ENCODE measurements at places on chromosomes 2 and 18.

DNA sequence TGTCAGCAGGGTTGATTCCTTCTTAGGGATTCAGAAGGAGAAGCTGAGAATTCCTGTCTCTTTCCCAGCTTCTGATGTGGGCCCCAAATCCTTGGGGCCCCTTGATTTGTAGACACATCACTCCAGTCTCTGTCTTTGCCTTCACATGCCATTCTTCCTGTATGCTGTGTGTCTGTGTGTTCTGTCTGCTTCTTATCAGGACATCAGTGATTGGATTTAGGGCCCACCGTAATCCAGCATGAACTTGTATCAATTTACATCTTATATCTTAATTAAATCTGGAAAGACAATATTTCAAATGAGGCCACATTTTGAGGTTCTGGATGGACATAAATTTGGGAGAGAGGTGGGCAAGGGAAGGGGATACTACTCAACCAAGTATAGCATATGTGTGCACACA lies 9.7 kb downstream of the NEUROD1 start:
- no peak for DNase-seq

GRCh38 chr2:159446201-159446600 lies 159.7 kb upstream of the WDSUB1 start:
- no peak for DNase-seq

DNA sequence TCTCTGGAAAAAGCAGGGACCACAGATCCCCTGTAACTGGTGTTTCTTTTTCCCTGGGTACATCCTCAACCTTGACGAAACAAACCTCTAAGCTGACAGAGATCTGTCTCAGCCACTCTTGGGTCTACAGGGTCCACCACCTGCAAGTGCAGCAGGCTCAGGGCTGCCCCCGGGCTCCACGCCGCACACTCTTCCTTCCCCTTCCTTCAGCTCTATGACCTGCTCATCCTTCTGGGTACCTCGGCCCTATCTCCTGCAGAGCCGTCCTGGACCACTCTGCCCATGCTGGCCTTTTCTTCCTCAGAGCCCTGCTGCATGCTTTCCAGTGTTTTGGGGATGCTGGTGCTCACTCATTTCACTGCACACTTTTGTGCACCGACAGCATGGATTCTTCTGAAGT lies 27.5 kb downstream of the TUBB6 start:
- DNase-seq: no peak

- no peak for DNase-seq
Measured at GRCh38 chr2:170571612-170572011, 143.5 kb upstream of the SP5 start.

- no peak for DNase-seq
Measured at GRCh38 chr18:1510542-1511179, 606.0 kb downstream of the ADCYAP1 start.

DNA sequence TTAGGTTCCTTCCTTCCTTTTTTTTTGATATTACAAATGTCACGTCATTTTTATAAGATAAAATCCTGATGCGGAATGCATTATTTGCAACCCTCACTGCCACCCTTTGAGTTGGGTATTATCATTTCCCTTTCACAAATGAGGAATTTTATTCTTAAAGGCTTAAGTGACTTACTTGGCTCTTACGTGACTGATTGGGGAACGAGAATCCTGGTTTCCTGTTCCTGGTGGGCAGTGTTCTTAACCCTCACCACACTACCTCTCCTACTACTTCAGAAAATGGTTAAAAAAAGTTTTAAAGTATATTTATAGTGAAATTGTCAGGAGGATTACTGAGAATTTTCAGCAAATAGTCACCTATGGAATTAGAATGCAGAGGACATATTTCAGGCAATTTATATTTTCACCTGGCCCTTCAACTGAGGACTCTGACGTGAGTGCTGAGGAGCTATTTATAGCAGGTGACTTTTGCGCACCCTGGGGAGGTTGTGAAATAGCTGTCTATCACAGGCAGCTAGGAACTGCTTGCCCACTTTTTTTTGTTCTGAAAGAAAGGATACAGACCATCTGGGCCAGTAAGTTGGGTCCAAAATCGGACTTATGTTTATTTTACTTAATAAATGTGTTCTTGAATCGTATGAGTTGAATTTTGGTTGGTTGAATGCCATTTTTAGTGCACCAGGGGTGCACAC lies 18.7 kb upstream of the RASGRP3 start:
- DNase-seq: no peak

DNA sequence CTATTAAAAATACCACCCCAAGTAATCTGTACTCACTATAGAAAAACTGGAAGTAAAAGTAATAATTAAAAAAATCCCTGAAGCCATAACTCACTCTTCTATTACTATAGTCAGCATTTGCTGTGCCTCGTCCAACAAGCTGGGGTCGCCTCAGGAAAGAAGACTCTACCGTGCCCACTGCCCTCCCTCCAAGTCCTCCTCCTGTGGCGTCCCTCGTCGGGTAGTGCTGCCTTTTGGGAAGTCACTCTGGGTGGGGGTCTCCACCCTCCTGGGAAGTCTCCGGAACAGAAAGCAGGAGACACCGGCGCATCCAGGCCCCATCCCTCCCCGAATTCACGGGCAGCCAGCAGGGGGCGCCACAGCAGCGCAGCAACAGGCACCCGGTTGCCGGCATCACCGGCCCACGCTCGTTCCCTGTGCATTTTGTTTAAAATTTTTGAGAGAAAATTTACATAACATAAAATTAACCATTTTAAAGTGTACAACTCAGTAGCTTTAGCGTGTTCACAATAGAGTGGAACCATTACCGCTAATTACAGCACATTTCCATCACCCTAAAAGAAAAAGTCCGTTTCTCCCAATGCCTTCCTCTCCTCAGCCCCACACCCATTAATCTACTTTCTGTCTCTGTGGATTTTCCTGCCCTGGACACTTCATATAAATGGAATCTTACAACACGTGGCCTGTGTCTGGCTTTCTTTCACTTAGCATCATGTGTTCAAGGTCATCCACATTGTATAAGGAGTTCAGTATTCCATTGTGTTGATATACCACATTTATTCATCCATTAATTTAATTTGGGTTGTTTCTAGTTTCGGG lies 62.2 kb downstream of the ADNP2 start:
- peak; percentile 29 for DNase-seq

DNA sequence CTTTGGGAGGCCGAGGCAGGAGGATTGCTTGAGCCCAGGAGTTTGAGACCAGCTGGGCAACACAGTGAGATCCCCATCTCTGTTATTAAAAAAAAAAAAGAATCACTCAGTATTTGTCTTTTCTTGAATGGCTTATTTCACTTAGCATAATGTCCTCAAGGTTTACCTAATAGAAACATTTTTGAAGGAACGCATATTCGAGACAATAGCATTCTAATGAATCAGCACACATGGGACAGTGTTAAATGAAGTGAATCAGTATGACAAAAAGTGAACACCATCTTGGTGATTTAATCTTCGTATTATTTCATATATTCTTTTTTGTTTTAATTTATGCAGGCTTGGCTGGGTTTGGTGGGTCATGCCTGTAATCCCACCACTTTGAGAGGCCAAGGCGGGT lies 44.7 kb downstream of the WIPF1 start:
- DNase-seq: no peak

DNA sequence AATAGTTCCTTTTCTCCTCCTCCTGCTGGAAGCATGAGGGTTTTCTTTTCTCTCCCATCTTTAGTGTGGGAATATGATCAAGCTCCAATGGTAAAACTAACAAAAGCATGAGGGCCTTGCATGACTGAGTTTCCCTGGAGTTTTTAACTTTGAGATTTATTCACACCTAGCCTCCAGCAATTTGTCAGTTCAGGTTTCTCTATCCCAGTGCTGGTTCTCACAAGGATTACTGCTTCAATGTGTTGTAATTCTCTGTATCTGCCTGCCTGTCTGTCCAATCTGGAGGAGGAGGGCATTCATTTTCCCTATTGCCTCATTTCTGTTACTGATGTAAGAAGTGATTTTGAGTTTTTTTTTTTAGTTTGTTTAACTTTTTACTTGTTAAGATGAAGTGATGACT lies 57.6 kb upstream of the RPRM start:
- no peak for DNase-seq

DNA sequence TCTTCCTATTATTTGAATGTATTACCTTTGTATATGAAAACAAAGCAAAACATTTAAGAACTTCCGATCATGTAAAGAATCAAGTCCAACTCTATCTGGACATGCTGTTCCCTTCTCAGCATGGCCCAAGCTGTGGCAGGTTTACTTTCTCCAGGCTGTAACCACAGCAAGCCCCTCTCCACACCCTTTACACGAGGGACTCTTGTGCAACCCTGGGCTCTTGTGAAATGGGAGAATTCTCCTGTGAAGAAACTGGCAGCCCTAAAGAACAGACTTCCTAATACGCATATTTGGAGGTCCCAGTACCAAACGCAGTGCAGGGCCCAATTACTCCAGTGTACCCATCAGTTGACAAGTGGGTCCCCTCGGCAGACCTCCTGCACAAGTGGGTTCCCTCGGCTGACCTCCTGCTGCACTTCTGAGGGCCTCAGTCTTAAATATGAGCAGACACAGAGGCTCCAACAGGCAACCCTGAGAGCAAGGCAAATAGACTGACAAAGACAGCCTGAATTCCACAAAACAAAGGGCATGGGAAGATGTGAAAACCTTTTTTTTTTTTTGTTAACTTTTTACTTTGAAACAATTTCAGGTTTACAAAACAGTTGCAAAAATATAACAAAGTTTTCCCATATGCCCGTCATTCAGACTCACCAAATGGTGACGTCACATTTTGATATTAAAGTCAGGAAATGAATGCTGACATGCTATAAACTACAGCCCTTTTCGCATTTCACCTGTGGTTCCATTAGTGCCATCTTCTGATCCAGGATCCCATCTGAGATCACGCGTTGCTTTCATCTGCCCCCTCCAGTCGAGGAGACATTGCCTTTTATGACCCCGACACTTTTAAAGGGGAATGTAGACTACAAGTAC lies 78.2 kb downstream of the FBXO15 start:
- DNase-seq: no peak

- DNase-seq: no peak
Measured at GRCh38 chr2:75579186-75579585, 18.4 kb upstream of the EVA1A start.

- DNase-seq: no peak
Measured at GRCh38 chr2:223994562-223995162, 37.4 kb downstream of the MRPL44 start.

Measured in DND-41 (cell line).